Left colon (tissue), 2 donors: ENCODE measurements at places on chromosomes 11 and 22.
A peak's percentile ranks its signal among the peaks of the same experiment; 100 is the strongest.

DNA sequence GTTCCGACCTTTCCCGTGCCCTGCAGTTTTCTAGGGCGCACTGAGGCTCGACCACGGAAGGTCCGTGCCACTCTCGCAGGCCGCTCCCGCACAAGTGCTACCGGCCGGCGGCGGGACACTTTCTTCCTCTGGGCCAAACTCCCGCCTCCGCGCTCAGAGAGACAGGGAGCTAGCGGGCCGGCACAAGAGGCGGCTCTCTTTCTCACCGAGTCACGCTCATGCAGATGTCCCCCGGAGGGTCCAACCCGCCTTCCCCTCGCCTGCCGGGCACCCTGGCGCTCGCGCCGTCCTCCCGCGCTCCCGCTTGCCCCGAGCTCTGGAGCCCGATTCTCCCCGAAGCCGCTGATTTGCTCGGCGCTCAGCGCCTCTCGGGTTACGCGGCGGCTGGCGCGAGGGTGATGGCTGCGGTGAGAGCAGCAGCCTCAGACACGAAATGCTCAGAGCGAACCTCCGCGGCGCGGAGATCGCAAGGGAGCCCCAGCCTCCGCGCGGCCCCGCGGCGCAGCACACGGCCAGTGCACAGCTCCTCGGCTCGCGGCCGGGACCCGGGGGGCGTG is 1.0 kb downstream of the LMO1 start:
- peak; percentile 21 for DNase-seq

GRCh38 chr11:83284501-83285150 is 1.5 kb downstream of the CCDC90B start:
- DNase-seq = no peak

DNA sequence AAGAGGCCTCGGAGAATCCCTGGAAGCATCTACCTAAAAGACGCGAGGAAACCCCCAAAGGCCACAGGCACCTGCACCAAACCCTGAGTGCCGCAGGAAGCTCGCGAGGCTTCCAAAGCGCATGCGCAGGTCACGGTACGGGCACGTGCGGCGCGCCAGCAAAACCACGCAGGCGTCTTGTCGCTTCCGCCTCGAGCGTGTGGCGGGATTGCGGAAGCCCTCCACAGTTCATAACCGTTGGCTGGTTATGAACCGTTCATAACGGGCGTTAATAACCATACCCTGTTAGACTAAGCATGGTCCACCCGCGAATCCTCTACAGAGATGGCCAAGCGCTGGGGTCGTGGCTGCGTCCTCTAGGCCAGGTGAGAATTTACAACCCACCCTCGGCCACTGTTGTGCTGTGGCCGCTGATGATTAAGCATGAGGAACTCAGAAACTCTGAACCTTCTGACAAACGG is 46.4 kb downstream of the MORC2 start:
- peak; percentile 63 for DNase-seq

GRCh38 chr11:100639140-100639539 is 47.9 kb upstream of the ARHGAP42 start:
- DNase-seq = no peak
